ENCODE measurements at places on chromosomes 3 and 15.

DNA sequence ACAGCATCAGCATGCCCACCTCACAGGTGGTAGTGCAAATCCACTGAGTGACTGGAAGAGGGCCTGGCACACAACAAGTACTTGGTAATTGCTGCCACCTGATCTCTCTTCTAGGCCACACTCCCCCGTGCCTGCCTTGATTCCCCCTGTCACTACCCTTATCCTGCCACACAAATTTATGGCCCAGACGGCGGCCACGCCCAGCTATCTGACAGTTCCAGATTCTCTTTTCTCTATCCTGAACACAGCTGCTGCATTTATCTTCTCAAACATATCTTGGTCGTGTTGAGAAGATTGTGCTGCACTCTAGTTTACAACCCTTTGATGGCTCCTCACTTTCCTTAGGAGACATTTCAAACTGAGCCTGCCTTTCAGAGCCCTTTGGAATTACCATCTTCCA, 585.2 kb downstream of the NTRK3 start:
- DNase-seq = peak; percentile 51

DNA sequence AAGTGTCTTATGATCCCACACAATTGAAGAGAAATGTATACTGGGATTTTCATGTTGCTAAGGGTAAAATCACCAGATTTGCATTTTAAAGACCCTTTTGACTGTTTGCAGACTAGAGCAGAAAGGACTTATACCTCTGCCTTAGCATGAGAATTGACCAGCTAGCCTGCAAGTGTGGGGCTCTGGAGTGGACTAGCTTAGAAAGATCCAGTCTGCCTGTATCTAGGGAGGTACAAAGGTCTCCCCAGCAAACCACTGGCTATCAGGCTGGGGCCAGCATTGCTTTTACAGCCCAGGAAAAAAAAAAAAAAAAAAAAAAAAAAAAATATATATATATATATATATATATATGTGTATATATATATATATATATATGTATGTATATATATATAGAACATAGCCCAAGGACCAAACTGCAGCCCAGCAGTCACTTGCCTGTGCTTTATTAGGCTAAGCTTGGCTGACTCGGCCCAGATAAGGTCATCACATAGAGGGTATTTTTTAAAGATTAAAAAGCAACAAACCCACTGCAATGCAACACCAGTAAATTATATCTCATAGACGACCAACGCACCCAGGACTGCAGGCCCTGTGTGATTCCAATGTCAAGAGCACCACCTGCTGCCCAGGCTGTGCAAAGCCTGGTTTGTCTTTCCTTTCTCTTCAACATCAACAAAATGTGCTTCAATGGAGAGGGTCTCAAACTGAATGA, 63.7 kb downstream of the DCLK3 start:
- peak; percentile 86 for DNase-seq

- no peak for DNase-seq
Observed at GRCh38 chr3:41882956-41883355, 78.9 kb downstream of the ULK4 start.

- no peak for DNase-seq
Observed at GRCh38 chr3:31942446-31942845, 38.6 kb downstream of the OSBPL10 start.

DNA sequence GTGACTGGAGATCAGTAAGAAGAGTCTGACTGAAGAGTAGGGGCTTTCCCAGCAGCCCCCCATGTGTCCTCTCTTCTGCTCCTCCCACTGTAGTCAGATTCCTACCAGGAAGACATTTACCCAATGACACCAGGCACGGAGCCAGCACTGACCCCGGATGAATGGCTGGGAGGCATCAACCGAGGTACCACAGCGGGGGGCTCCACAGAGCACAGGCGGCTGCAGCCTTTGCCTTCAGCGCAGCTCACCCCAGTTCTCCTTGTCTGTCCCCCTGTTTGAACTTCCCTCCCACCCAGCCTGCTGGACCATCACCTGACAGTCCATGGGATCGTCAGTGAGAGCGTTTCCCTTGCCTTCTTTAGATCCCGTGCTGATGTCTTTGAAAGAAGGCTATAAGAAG, 101.6 kb downstream of the ANP32A start:
- no peak for DNase-seq

DNA sequence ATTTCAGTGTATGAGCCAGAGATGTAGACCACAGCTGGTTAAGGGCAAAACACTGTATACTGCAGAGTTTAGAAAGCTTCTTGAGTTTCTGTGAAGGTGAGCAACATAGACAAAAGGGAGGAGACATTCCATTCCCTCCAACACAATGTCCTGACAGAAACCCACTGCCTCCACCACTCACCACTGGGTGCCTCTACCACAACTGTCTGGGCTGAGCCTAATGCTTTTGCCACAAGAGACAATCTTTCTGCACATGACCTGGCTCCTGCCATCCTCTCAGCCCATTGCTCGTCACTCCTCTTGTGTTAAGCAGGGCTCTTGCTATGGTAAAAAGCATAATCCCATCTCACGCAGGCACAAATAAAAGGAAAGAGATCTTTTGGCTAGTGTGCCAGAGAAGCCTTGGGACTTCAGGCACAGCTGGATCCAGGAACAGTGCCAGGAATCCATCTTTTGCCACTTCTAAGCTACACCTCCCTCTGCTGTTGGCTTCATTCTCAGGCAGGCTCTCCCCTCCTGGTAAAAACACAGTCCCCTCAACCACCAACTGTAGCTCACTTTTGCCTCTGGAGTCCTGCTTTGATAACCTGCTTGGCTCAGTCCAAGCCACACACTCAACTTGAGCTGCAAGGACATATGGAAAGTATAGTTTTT, 140.6 kb upstream of the PRR20G start:
- DNase-seq = no peak

- DNase-seq = no peak
Observed at GRCh38 chr3:65190111-65190510, 502.3 kb upstream of the ADAMTS9 start.

DNA sequence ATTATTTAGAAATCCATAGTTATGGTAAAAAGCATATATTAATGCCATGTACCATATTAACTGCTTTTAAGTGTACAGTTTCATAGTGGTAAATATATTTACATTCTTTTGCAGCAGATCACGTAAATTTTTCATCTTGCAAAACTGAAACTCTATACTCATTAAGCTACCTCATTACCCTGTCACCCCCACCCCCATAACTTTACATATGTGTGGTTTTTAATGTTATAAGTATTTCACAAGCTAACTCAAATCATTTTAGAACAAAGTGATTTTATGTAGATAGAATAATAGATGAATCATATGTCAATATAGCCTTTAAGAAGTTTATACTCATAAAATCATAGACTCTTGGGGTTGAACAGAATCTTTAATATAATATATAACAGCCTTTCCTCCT, 7.1 kb upstream of the TP63 start:
- no peak for DNase-seq

GRCh38 chr15:38682363-38682762, 117.7 kb upstream of the RASGRP1 start:
- DNase-seq = no peak

- DNase-seq = no peak
Observed at GRCh38 chr3:7461202-7461825, 600.4 kb downstream of the GRM7 start.

GRCh38 chr15:97200161-97200560, 760.3 kb upstream of the ARRDC4 start:
- no peak for DNase-seq

- DNase-seq = peak; percentile 34
Observed at GRCh38 chr3:186643493-186643892, 3.3 kb downstream of the FETUB start.

DNA sequence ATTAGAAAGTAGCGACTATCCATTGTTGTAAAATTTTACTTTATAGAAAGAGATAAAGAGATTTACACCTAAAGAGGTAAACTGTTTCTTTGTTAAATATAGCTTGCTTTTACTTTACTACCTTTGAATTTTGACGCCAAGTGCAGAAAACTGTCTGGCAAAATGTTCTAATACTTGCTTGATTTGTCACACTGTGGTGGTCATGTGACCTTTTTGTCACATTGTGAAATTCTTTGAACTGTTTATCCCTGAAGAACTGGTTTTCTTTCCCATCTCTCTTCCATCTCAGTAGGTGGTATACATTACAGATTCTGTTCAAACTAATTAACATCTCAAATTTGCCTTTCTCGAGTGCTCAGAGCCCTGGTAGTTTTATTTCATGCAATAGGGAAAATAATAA, 327.4 kb downstream of the NAALADL2 start:
- DNase-seq = no peak

DNA sequence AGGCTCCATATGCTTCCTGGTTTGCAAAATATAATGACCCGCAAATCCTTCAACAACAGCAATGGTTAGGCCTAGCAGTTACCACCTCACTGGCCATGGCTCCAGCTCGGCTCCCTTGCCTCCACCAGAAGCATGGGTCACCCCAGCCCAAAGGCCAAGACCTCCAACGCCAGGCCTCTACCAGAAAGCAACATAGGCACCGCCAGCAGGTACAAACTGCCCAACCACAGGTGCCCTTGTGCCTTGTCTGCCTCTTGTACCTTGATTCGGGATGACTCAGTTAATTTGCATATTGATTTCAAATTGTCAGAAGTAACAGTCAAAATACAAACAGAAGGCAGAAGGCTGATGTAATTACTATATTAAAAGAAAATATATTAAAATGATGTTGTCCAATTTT, 124.7 kb downstream of the IL5RA start:
- no peak for DNase-seq

DNA sequence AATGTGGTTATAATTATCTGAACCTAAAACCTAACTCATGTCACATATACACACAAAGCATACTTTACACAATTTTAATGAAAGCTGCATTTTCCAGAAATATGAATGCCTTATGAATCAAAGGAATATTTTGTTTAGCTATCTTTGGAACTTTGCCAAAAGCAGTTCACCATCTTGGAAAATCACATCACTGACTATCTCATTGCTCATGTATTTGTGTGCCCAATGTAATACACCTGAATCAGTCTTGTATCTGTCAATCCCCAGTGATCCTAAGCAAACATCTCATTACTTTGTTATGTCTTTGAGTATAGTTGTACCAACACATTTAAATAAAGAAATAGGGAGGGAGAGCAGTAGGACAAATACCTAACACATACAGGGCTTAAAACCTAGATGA, 15.6 kb upstream of the CD47 start:
- DNase-seq = no peak

GRCh38 chr3:37093481-37093880, 80.9 kb downstream of the LRRFIP2 start:
- DNase-seq = no peak

DNA sequence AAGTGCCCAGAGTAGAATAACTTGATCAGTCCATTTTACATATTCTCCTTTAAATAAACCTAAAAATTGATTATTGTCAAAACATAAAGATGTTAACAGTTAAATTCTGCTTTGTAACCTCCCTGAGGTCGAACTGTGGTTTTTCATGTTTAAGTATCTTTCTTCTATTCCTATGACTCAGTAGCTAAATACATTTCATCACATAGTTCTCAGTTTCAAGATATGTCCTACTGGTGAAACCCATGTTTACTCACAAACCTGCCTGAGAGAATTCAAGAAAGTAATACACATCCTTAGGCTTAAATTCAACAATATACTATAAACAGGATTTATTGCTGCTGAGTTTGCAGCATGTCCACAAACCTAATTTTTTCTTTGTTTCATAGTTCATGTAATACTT, 692.9 kb downstream of the ZPLD1 start:
- no peak for DNase-seq

Data from hematopoietic multipotent progenitor cell treated with erythropoietin and hydrocortisone succinate and interleukin-3 and kit ligand, for 4 days (in vitro differentiated cells).